ENCODE measurements at places on chromosomes 3 and 15. TPM values are rescaled to one million over a fixed set of nuclear protein-coding genes. Genes with fewer than 3 reads are reported as not detected.
A peak's percentile ranks its signal among the peaks of the same experiment; 100 is the strongest.

DNA sequence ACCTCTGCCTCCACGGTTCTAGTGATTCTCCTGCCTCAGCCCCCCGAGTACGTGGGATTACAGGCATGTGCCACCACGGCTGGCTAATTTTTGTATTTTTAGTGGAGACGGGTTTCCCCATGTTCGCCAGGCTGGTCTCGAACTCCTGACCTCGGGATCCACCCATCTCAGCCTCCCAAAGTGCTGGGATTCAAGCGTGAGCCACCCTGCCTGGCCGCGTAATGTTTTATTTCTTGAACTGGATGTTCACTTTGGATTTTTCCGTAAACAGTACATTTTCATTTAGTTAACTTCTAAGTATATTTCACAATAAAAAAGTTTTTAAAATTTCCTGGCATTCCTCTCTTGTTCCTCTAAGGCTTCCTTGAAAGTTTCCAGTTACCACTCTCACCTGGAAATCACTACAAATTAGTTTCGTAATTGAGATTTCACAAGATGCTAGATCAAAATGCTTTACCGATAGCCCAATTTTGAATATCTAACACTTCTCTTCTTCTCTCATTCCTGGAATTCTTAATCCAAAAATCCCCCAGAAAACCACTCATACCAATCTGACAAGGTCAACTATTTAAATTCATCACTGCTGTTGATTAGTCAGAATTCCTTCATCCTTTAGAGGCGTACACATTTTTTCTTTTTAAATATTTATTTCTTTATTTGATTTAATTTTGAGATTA, 44.7 kb upstream of the INO80 start:
- no peak for DNase-seq

DNA sequence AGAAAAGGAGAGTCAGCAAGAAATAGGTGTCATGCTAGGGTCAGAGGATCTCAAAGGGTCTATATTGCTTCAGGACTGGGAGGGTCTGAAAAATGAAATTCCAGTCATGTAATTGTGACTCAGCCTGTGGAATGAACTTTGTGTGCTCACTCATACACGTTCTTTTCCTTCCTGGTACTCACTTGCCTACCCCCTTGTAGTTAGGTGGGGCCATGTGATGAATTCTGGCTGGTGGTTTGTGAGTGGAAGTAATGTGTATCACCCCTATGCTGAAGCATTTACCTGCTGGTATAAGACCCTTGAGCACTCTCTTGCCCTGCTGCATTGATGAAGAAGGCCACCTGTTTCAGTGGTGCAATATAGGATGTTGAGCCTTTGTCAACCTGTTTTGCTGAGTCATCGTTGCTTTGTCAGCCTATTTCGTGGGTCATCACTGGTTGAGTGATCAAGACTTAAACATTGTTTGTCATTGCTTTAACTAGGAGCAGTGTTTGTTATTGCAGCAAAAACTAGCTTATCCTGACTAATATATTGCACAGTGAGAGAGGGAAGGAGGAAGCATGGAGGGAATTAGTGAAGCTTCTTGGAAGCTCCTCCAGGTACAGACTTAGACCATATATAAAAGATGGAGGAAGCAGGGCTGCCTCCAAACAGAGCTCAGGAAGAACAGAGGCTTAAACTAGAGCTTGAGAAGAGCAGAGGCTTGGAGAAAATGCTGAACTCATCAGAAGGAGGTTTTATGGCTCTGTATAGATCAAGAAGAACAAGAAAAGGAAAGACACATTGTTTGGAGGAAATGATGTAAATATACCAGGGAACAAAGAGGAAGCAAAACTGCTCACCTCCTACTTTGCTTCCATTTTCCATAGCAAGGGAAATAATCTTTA, 28.9 kb downstream of the TLNRD1 start:
- no peak for DNase-seq

DNA sequence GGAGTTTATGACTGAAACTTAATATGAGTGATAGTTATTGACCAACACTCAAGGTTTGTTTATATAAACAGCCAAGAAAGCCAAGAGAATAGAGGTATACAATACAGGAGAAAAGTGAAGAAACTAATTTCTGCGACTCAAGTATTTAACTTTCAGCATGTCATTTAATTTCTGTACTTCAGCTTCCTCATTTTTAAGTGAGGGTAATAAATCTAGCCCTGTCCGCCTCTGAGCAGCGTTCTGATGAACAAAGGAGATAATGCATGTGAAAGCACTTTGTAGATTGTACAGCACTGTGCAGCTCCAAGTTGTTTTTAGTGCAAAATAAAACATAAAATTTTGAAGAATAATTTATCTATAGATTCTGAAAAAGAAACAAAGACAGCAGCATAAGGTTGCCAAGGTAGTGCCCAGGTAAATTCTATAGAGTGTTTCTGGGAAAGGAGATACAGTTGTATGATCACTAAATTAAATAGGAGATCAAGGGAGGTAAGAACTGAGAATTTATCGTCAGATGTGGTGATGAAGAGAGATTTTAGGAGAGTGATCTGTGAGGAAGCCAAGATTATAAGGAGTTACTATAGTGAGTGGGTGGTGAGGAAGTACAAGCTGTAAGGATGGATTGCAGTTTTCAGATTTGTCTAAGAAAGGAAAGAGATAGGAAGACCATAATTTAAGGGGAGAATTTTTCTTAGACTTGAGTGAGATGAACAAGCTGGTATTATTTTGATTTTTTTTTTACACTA, 71.3 kb downstream of the RASA2 start:
- DNase-seq = peak; percentile 23

ATP13A4 gene
- total RNA-seq = 35.8 TPM

DNA sequence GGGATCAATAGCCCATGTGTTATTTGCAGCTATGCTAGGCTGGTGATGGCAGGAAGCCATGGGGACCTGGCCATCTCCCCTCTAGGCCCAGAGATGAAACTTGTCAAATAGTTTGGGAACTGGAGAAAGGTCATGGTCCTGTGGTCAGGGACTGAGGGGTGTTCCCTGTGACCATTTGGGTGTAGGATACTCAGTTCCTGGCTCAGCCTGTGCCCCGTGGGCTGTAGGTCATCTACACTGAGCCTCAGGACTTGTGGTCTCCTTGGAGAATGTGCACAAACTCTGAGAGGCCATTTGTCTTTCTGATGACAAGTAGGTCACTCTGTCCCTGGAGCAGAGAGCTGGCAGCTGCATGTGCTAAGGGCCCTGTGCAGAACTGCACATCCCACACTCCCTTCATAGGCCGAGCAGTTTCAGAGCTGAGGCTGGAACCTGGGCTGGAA, 17.5 kb downstream of the GASK1A start:
- no peak for DNase-seq
